ENCODE measurements at places on chromosomes 12 and 14. TPM values are rescaled to one million over a fixed set of nuclear protein-coding genes. Genes with fewer than 3 reads are reported as not detected.

- DNase-seq: no peak
Measured at GRCh38 chr14:25836636-25837035, 761.2 kb downstream of the NOVA1 start.

- DNase-seq: no peak
Measured at GRCh38 chr14:61524936-61525292, 170.4 kb upstream of the HIF1A start.

DNA sequence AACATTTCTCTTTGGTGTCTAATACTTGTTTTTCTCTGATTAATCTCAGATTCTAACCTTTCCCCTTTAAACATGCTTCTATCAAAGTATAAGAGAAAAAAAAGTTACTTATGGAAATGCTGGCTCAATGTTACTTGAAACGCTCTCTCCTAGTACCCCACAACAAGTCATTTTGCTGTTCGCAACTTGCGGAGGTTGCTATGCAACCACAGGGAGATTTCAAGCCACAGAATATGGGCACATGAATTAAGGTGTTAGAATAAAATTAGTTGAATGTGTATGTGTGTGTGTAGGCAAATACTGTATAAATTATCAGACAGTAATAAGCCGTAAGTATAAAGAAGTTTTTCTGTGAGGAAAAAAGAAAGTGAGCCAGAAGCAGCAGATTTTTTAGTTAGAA lies 80.6 kb downstream of the CCDC59 start:
- no peak for DNase-seq

DNA sequence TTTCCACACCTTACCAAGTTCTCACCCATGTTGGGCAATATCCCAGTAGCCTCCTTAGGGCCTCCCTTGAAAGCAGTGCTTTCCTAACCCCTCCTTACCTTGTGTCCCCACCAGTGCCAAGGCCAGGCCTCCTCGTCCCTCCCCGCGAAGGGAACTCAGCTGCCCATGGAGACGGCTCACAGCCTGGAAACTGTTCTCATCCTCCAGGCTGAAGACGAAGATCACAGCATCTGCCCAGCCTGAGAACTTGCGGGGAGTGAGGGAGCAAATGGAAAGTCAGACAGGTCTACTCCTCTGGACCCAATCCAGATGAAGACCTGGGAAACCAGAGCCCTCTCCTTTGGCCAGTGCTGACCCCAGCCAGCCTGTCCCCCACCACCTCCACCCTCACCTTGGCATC lies 4.6 kb downstream of the AGAP2 start:
- no peak for DNase-seq

DNA sequence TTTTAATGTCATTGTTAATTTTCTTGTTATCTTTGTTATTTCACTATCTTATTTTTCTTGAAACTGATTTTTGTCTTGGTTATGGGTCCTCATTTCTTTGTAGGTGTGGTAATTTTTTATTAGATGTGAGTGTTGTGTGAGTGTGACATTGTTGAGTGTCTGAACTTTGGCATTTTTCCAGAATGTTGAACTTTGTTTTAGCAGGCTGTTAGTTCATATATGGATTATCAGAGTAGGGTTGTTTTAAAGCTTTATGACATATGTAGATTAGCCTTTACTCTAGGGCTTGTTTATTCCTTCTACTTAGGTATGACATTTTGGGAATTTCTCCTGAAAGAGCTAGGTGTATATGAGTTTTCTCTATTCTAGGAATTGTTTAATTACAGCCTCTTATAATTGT lies 103.9 kb downstream of the ARID2 start:
- DNase-seq: no peak

DNA sequence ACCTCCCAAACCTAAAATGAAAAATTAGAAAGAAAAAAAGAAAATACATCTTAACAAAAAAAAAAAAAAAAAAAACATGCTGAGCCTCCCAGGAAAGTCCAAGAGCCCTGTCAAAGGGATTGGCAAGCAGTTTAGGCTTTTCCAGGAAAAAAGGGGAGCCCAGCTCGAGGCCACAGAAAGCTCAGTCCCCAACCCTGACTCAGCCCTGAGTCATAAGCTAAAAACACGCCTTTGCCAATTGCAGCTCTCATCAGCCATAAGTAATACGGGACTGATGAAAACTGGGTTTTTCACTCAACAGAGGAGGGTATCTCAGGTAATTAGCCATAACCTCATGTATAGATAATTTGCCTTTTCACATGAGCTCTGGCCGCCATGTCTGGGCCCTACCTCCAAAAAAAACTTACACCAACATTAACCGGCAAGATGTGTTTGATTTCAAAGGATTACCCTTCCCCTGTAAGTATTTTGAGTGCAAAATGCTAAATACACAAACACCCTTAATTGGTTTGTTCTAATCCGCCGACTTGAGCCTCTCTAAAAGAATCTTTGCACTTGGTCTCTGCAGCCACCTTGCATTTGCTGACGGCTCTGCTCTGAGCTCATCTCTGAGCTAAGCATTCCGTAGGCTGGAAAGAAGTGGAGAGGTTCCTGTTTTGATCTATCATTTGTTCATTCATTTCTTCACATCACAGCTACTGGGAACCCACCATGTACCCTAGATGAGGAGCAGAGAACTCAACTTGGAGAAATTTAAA lies 319.2 kb downstream of the BCL11B start:
- DNase-seq: no peak

DNA sequence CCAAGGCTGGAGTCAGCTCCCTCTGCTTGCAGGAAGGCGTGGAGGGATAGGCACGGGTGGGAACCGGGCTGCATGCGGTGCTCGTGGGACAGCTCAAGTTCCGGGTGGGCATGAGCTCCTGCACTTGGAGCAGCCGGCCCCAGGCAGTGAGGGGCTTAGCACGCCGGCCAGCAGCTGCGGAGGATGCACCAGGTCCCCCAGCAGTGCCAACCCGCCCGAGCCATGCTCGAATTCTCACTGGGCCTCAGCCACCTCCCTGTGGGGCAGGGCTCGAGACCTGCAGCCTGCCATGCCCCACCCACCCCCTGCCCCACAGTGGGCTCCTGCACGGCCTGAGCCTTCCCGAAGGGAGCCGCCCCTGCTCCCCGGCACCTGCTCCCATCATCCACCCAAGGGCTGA lies 1501.8 kb downstream of the AACS start:
- no peak for DNase-seq

The OVCH1 gene
- total RNA-seq: not detected

GRCh38 chr14:105529569-105530284 lies 3.3 kb downstream of the TMEM121 start:
- DNase-seq: no peak

DNA sequence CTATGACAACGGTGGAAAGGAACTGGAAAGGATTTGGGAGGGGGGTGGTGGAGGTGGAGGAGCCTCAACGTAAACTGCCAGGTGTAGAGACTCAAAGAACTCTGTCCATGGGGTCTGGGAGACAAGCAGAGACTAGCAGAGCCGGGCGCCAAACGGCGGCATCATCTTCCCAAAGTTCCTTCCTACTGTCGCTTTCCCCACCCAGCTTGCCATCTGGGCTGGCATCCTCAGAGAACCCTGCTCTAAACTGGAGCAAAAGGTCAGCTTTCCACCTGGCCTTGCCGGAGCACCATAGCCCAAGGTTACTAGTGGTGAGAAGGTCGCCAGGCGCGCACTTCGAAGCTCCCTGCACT lies 4.0 kb upstream of the IRF2BPL start:
- no peak for DNase-seq

GRCh38 chr14:24270537-24271133 lies 762 bp downstream of the RABGGTA start:
- no peak for DNase-seq

DNA sequence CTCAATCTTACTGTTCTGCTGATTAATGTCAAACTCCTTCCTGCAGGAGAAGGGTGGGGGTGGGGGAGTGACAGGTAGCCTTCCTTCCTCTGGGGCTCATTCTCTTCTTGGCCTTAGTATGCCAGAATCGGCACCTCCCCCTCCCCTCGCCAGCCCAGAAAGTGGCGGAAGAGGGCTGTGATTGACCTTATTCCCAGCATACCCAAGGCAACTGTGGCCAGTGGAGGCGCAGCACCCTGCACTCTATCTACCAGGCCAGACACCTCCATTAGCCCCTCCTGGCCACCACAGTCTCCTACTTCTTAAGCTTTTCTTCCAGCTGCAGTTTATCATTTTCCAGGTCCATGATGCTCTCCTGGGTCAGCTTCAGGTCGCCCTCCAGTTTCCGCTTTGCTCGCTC lies 15.5 kb downstream of the MYH6 start:
- DNase-seq: no peak

- no peak for DNase-seq
Measured at GRCh38 chr12:2627835-2628191, 167.0 kb upstream of the FKBP4 start.

GRCh38 chr14:100442036-100442435 lies 118.9 kb downstream of the SLC25A47 start:
- DNase-seq: no peak

- DNase-seq: no peak
Measured at GRCh38 chr12:83827860-83828259, 1084.7 kb downstream of the SLC6A15 start.

GRCh38 chr12:115755061-115755724 lies 522.3 kb downstream of the MED13L start:
- DNase-seq: no peak

The ART4 gene
- total RNA-seq: not detected

The COCH gene
- total RNA-seq: 0.57 TPM

The TOMM20L gene
- not detected for total RNA-seq

- DNase-seq: no peak
Measured at GRCh38 chr12:89325495-89325894, 26.8 kb downstream of the DUSP6 start.

GRCh38 chr14:26941521-26941920 lies 343.7 kb upstream of the NOVA1 start:
- DNase-seq: no peak

DNA sequence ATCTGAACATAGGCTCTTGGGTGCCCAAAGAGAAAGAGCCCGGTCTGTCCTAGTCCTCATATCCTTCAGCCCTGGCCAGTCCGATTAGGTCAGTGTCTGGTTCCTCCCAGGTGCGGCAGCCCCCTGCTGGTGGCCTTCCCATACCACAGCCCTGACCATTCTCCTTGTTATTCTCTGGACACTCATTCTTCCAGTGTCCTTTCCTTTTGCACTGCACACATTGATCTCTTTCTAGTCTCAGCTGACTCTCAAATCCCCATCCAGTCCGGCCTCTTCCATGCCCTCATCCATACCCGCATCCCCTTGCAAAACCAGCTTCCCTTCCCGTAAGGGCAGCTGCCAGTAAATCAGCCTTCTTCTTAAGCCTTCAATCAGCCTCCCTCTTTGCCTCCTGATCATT lies 1316.3 kb downstream of the TMEM121 start:
- DNase-seq: no peak

GRCh38 chr12:11986165-11986564 lies 84.6 kb upstream of the BCL2L14 start:
- no peak for DNase-seq

GRCh38 chr12:127296591-127296990 lies 970.4 kb upstream of the TMEM132C start:
- DNase-seq: no peak

DNA sequence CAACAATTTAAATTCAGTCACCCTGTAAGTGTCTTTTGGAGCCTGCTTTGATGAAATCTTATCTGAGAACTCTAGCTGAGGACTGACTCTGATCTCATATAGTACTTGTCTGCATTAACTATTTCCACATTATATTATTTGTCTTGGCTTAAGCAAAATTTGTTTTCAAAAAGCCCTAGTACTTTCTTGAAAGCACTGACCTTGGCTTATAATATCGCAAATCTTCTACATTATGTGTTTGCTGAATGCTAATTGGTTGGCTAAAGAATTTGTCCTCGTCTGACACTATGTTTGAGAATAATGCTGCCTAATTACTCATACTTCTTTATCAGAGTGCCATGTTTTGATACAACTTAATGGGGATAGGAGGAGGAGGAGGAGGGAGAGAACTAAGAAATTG lies 46.9 kb upstream of the FLRT2 start:
- DNase-seq: no peak

DNA sequence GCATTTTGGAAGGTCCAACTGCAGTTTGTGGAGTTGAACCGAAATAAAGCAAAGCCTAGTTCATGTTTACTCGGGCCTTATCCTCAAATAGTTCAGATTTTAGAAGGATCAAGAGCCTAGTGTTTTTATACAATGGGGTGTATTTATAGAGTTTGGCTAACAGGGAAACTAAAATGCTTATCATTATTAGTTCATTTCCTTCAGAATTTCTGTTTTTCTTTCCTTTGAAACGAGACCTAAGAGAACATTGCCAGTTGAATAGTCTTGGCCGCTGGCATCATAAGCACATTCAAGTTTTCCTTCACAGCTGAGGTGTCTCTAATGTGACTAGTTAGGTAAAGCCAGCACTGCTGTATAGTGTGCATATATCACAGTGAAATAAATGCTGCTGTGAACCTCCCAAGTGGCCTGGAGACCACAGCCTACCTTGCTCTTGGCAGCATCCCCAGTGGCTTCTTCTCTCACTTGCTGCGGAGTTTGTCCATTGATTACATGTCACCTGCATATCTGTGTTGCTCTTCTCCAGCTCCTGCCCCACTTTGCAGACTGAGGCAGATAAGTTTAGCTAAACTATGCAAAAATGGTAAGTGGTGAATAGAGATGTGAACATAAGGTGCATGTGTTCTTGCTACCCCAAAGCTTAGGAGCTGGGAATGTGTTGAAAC lies 88.8 kb downstream of the ANO6 start:
- DNase-seq: no peak

The LMNTD1 gene
- not detected for total RNA-seq

The PIP4K2C gene
- total RNA-seq: 13.8 TPM

DNA sequence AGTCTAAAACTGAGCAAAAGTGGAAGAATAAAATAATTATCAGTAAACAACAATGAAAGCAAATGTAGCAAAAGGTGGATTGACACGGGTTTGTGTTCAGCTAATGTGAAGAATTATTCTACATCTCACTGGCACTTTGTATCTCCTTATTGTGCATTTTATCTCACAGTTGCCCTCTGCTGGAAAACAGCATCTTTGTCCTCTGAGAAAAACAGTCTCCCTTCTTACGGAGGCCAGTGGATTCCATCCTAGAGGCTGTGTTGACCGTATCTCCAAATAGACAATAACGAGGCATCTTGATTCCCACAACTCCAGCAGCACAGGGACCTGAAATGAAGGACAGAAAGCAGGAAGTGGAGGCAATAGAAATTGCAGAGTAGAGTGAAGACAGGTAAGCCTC lies 51.3 kb upstream of the PLBD1 start:
- no peak for DNase-seq

Measured in activated naive CD4-positive, alpha-beta T cell treated with anti-CD3 and anti-CD28 coated beads, Interleukin-2, amount 50 U/mL, for 72 hours (primary cell).